ENCODE measurements at places on chromosomes 6 and 20. TPM values are rescaled to one million over a fixed set of nuclear protein-coding genes. Genes with fewer than 3 reads are reported as not detected.

HSPA1L gene
- total RNA-seq = 0.83 TPM

ALDH8A1 gene
- 1.0 TPM for total RNA-seq

COL9A3 gene
- 6.1 TPM for total RNA-seq

MAP1LC3A gene
- 42.6 TPM for total RNA-seq

LPA gene
- not detected for total RNA-seq

TGM3 gene
- 24.9 TPM for total RNA-seq

TRIM40 gene
- not detected for total RNA-seq

UNC5CL gene
- total RNA-seq = 6.9 TPM

ELOVL5 gene
- 65.7 TPM for total RNA-seq

SMLR1 gene
- not detected for total RNA-seq

CST5 gene
- total RNA-seq = not detected

TRAM2 gene
- 6.5 TPM for total RNA-seq

HLA-DRB1 gene
- 28.0 TPM for total RNA-seq

SLC4A11 gene
- 20.6 TPM for total RNA-seq

NTSR1 gene
- total RNA-seq = 0.55 TPM

FAM120B gene
- total RNA-seq = 55.4 TPM

SPATS1 gene
- not detected for total RNA-seq

LGSN gene
- not detected for total RNA-seq

ELOVL4 gene
- 65.3 TPM for total RNA-seq

FAM209A gene
- 2.1 TPM for total RNA-seq

PBOV1 gene
- total RNA-seq = not detected

BMP5 gene
- not detected for total RNA-seq

OPN5 gene
- total RNA-seq = not detected

EDN3 gene
- 2.4 TPM for total RNA-seq

Data from suprapubic skin (tissue), 4 donors.